ENCODE measurements at places on chromosomes 16 and 17.

DNA sequence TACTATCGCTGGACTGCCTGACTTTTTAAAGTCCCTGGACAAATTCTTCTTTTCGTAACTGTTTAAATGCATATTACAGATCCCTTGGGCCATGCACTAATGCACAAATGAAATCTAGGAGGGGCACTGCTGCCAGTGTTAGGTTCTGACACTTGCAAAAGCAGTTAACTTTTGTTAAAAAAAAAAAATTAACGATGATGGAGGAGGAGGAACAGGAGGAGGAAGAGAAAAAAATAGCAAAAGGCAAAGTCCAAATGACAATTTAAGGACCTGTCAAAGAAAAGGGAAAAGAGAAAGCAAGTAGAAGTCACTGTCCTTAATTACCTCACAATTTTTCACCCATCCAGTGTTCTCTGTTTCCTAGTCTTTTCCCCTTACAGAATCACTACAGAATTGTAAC is 97.8 kb upstream of the CORO6 start:
- DNase-seq = no peak

- no peak for DNase-seq
Measured at GRCh38 chr17:79000396-79001189, 9.0 kb downstream of the CANT1 start.

DNA sequence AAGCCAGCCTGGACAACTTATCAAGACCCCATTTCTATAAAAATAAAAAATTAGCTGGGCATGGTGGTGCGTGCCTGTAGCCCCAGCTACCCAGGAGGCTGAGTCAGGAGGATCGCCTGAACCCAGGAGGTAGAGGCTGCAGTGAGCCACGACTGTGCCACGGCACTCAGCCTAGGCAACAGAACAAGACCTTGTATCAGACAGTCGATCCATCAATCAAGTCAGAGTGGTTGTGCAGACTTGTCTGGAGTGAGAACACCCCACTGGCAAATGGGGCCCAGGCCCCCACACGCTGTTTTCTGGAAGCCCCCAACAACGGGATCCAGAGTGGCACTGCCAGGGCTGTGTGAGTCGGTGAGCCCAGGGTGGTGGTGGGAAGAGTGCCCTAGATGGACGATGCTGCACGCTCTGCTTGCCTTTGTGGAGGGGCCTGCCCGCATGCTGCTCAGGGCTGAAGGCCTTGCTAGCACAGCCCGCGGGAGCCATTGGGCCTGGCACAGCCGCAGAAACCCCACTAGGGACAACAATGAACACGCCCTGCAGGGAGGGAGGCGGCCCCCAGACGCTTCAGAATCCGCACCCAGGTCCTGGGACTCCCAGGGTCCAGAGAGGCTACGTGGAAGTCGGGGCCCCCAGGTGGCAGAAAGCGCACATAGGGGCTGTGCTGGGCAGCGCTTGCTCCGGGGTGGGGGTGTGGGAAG is 80.1 kb upstream of the GNG13 start:
- DNase-seq = no peak

- no peak for DNase-seq
Measured at GRCh38 chr17:74865504-74866197, 6.0 kb upstream of the GRIN2C start.

DNA sequence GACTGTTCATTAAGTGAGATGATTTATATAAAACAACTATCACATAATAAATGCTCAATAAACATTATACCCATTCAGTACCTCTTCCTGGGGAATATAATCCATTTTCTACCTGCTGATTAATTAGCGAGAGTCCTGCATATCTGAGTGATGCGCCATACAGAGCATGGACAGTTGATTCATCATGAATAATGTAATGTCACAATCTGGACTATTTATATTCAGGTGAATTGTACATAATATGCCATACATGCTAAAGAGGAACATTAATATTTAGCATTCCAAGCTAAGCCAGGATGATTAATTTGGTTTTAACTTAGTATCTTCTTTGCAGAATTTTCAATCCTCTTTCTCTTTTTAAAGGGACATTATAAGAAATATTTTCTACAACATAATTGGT is 362.0 kb upstream of the XYLT1 start:
- no peak for DNase-seq

- no peak for DNase-seq
Measured at GRCh38 chr17:13521784-13522183, 79.9 kb downstream of the HS3ST3A1 start.

DNA sequence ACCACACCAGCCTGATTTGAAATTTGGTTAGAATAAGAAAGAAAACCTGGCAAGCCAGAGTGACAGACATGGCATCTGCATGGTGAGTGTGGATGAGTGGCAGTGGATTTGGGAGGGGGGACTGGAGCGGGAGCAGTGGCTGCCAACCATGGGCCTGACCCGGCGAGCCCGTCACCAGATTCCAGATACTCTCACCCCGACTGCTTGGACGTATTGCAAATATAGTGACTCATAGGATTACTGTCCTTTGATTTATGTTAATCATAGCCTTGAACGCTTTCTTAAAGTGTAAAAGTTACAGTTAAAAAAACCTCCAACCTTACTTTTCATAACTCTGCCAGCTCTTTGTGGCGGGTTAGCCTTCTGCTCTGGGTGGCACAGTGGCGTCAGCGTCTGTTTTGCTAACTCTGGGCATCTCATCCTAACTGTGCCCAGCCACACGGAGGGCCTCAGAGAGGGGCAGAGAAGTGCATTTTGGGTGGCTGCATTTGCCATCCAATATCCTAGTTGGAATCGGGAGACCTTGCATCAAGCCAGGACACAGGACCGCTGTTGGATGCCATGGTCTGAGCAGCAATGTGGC is 26.8 kb upstream of the FOXK2 start:
- peak; percentile 34 for DNase-seq

- DNase-seq = no peak
Measured at GRCh38 chr16:19225651-19226050, 57.6 kb downstream of the SYT17 start.

GRCh38 chr17:44086364-44087311 is 16.1 kb downstream of the G6PC3 start:
- DNase-seq = peak; percentile 88

GRCh38 chr16:50925758-50926357 is 184.0 kb downstream of the CYLD start:
- peak; percentile 1 for DNase-seq

GRCh38 chr17:49995055-49995738 is at the start of gene DLX3:
Gene DLX3 (minus strand): TSS chr17:49995224. CDS start chr17:49994998, 226 bp downstream.
- DNase-seq = peak; percentile 72

DNA sequence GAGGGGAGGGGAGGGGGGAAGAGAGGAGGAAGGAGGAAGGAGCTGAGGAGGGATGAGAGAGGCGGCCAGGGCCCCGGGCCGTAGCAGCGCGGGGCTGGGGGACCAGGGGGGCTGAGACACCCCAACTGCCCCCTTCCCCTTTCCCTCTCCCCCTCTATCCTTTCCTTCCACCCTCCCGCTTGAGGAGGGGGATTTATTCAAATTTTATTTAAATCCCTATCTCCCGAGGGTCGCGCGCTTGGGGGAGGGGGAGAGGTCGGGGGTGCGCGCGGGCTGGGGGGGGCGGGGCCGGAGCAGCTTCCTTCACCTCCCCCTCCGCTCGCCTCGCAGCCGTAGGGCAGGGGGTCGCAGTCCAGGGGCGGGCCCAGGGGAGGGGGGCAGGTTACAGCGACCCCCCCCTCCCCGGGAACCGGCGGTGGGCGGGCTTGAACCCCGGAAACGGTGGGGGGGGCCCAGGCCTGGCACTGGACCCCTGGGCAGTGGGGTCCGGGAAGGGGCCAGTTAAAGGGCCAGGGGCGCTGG is at the start of gene FBXL19:
FBXL19 (plus strand) TSS at position 19 of the 522 bp plus-strand sequence. CDS start 2,183 bp downstream, outside the sequence.
- DNase-seq = no peak
